ENCODE measurements at places on chromosomes 4 and X.

DNA sequence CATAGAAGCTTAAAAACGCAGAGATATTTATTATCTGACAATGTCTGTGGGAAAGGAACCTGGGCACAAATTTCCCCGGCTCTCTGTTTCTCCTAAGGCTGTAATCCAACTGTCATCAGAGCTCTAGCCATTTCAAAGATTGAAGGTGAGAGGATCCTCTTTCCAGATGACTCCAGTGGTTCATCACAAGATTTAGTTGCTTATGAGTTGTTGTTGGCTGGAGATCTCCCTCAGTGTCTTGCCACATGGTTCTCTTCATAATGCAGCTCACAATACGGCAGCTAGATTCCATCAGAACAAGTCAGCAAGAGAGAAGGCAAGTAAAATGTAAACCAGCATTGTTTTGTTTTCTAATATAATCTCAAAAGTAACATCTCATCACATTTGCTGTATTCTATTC, 369.4 kb downstream of the GASK1B start:
- no peak for DNase-seq

DNA sequence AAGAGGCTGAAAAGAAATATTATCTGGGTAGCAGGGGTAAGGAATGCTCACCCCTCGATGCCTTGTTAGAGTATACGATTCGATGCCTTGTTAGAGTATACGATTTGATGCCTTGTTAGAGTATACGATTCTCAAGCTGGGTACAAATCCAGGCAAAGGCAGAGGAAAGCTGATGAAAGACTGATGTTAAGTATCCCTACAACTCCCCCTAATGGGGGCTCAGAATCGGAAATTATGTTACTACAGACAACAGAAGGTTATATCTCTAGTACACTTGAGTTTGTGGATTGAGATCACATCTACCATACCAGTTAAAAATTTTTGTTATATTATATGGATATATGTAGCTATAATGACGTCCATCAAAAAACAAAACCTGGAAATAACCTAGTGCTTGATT, 4.8 kb downstream of the LRRC66 start:
- DNase-seq, result no peak

DNA sequence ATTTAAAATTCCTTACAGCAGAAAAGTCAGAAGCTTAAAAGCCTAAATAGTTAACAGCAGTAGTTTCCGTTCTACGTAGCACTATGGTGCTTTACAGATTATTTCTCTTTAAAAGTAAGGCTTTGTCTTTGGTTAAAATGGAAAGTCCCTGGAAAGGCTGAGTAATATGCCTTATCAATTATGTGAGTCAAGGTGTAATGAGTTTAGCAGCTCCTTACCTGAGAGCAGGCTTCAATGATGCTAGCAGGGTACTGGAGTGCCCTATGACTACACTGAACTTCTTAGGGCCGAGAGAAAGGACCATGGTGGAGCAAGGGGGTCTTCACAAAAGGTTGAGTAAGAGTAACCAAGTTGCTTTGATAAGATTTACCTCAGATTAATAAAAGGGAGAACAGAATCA, 12.6 kb upstream of the NKX6-1 start:
- DNase-seq, result no peak

DNA sequence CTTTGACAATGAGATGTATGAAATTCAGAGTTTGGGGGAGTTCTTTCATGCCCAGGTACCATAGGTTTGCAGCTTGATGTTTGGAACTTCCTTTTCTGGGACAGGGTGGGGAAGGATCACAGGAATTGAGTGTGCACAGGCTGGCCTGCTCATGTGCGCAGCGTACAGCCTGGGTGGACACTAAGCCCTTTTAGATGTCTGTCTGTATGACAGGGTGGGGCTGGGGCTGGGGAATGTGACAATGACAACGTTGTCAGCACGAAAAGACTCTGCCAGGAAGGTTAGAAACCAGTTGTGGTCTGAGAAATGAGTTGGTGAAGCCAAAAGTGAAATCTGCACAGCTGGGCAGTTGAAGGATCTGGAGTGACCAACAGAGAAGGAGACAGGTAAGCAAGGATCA, 47.4 kb downstream of the WWC2 start:
- DNase-seq, result no peak

DNA sequence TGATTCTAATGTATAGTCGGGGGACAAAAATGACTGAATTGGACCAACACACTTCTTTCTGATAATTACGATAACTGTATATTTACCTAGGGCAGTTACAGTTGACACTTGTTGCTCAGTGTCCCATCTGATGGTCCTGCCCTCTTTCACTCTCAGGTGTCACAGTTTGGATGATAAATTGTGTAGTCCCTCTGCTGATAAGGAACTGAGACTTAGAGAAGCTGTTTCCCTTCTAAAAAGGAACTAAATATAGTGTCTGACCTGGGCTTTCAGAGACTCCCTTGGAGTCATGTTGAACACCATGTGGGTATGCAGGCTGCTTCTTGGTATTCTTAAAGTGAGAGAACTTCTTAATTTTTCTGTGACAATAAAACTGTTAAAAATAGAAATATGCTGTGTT, 23.7 kb upstream of the PNPLA4 start:
- DNase-seq, result no peak

- no peak for DNase-seq
Observed at GRCh38 chr4:54498661-54499111, 159.1 kb upstream of the KIT start.

DNA sequence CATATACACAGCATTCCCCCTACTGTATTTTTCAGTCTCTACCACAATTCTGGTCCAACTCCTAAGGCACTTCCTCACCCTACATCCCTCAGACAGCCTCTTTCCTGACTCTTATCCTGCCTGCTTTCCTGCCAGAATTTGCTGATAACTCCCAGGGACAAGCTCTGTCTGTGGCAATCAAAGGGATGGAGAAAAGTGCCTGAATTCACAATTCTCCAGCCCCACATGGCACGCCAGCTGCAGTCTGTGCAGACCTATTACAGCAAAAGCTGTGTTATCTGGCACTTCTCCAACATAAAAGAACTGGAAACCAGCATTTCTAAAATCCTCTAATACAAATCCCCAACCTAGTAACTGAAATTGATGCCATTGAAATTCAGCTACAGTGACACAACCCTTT, 404.8 kb downstream of the KLHL13 start:
- no peak for DNase-seq

- no peak for DNase-seq
Observed at GRCh38 chr4:11615601-11616000, 186.9 kb upstream of the HS3ST1 start.

GRCh38 chrX:38803588-38804431, 2.6 kb downstream of the MID1IP1 start:
- DNase-seq, result peak; percentile 86

DNA sequence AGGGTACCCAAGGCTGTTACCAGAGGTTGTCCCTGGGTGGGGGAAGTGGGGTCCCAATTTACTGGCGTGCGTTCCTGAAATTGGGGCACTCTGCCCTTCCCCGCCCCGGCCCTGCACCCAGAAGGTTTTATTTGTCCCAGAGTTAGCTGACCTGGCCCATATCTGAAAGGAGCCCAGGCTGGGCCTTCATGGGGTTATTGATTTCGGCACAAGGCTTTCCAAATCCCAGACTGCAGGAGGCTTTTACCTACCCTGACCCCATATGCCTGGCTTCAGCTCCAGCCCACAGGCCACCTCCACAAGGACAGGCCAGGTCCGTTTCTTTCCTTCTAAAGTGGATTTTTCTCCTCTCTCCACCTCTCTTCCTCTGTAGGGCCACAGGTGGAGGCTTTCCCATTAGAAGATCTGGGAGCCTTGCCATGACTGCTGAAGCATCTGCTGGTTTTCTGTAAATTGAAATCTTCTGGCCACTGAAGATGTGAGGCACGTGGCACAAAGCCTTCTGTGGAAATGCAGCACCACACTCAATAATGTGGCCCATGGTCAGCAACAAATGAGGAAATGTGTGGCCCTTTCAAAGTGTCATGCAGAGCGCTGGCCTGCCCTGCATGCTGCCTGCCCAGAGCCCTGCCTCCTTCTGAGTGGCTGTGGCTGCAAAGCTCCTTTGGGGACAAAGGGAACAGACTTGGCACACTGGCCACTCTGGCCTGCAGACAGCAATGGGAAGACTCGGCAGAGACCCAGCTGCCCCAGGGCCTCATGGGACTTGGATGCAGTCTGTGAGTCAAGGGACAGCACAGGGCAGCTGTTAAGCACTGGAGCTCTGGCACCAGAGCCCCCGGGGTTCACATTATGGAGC, 43.1 kb upstream of the MTM1 start:
- DNase-seq, result no peak

DNA sequence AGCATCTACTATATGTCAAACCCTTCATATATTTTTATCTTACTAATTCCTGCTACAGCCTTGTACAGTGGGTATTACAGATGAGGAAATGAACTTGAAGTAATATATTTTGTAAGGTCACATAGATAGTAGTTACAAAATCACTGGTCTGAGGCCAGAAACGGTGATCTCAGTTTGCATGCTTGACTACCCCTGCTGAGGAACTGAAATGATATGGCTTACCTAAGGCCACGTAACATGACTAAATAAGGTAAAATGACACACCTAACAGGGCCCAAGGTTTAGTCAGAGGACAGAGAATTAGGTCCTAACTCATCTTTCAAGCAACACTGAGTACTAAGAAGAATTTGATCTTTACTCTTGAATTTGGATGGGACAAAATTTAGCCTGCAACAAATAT, 1.5 kb upstream of the COMMD8 start:
- DNase-seq, result no peak

DNA sequence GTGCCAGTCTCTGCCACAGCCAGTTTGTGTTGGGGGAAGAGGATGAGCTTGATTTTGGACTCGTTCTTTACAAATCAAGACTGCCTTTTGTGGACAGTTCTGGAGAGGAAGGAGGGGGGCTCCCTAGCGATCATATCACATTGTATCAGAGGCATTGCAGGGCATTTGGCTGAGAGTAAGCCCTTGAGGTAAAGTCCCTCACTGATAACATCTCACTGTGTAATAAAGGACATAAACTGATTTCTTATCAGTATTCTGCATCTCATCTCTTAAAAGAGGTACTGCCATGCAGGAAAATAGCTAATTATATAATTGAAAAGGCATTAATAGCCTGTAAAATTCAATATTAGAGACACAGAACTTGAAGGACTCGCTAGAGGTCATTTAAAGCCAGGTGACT, 6.1 kb upstream of the IGFBP7 start:
- DNase-seq, result no peak

GRCh38 chrX:25344161-25344936, 328.6 kb upstream of the ARX start:
- DNase-seq, result no peak

DNA sequence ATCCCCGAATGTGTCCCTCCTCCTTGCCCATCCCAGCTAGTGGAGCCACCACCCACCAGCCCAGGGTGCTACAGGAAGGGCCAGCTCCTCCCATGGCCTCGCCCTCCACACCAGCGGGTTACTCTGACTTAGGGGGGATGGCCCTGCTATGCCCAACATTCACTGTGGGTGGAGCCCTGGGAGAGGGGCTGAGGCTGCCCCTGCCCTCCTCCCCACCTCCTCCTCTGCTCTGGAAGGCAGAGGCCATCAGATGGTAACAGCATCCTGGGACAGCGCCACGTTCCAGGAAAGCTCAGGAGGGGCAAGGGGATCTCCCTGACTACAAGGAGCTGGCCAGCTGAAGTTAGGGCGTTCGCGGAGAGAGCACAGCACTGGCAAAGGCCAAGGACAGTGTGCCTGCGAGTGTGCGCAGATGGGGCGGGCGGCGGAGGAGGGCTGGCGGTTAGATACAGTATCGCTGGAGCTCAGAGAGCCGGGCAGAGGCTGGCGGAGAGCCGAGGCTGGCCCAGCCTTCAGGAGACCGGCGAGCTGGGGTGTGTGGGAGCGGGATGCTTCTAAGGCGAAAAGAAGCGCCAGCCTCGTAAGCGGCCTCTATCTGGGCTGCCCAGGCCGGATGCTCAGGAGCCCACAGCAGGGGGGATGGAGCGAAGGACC, 1.5 kb downstream of the JAKMIP1 start:
- DNase-seq, result peak; percentile 48

DNA sequence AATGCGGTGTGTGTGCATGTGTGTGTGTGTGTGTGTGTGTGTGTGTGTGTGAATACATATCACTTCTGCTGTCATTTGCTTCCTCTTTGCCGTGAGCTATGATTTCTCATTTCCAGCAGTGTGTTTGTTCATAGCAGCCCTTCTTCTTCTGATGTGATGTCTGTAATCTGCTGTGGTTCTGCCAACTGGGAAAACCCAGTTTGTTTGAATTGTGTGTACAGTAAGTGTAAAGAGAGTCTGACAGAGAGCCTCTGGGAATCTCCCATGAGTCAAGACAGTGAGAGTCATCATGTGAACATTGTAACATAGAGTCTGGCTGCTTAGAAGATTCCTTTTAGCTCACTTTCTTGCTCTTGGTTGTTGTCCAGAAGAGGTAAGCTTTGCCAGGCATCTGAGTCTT, 8.4 kb upstream of the NWD2 start:
- no peak for DNase-seq

DNA sequence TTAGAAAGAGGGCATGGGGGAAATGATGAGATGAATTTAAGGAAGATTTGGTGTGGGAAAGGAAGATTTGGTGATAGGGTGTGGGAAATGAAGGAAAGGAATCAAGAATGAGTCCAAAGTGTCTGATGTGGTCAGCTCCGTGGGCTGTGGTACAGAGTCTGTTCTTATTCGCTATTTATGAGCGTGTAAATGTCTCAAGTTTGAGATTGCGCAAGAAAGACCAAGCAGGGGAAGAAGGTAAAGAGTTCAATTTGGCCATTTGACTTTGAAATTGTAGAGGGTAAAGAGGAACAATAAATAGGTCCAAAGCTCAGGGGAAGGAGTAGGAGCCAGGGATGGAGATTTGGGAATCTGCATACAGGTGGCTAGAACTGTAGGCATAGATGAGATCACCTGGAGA, 11.3 kb upstream of the SMS start:
- no peak for DNase-seq

DNA sequence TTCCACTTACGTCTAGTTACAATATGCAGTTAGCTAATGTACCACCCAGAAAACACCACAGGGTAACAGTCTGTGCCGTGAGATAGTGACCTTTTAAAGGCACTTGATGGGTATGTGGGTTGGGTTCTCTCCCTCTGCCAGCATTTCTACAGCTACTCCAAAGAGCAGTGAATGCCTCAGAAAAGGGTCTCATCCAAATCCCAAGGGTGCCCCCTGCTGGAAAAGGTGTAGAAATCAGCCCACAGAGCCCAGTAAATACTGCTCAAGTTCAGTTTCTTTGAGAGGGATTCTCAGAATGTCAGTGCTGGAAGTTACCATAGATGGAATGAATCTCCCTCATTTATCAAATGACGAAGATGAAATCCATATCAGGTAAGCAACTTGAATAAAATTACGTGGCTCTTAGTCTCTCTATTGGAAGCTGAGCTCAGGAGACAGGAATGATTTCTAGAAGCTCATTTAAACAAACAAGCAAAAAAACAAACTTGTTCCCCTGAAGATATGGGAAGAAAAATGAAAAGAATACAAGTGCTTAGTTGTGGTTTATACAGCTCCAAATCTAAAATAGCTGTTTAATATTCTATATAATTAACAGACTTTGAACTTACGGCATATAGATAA, 9.5 kb downstream of the RNF175 start:
- DNase-seq, result peak; percentile 68

DNA sequence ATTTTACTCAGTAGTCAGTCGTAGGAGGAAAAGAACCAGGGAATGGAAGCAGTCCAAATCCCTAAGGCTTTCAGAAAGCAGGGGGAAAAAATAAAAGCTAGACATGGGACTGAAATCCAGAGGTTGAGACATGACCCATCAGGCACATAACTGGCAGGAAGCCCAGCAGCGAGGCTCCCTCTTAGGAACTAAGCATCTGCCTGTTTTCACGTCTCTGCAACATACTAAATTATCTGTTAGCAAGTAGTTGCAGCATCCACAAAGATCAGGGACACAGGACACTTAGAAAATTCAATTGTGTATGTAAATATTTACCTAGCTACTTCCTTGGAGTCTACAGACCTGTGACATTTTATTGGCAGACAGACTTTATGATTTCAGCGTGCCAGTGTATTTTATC, 118.0 kb upstream of the EDNRA start:
- DNase-seq, result peak; percentile 79

Measured in sciatic nerve (tissue), 2 donors.